ENCODE measurements at places on chromosomes 5 and 9. TPM values are rescaled to one million over a fixed set of nuclear protein-coding genes. Genes with fewer than 3 reads are reported as not detected.
A peak's percentile ranks its signal among the peaks of the same experiment; 100 is the strongest.

Gene PCDHB4
- 3.9 TPM for total RNA-seq

- no peaks in the 10 kb centered on the region for H3K27me3 ChIP-seq
- no peak overlapping the region for H3K4me3 ChIP-seq
- H3K4me1 ChIP-seq: no peaks in the 10 kb centered on the region
- no peak for DNase-seq
- no peak overlapping the region for H3K27ac ChIP-seq
Observed at GRCh38 chr5:126373375-126374108, 49.7 kb upstream of the GRAMD2B start.

DNA sequence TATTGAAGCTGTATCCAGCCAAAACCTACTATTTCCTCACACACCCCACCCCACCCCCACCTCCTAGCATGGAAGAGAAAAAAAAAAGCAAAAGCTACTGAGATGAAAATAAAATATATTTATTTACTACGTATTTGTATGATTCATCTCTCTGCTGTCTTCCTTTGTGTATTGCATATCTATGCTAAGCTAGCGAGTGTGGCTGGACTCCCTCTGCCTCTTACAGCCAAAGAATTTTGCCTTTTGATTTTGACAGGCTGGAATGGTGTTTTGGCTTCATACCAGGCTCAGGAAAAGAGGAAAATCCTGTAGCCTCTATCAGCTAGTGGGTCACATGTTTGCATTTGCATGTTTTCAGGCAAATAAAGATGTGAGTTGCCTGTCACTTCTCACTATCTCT lies 2.2 kb downstream of the ABLIM3 start:
- no peak for DNase-seq
- H3K36me3 ChIP-seq: no peaks in the 10 kb centered on the region
- H3K4me3 ChIP-seq: no peak overlapping the region

DNA sequence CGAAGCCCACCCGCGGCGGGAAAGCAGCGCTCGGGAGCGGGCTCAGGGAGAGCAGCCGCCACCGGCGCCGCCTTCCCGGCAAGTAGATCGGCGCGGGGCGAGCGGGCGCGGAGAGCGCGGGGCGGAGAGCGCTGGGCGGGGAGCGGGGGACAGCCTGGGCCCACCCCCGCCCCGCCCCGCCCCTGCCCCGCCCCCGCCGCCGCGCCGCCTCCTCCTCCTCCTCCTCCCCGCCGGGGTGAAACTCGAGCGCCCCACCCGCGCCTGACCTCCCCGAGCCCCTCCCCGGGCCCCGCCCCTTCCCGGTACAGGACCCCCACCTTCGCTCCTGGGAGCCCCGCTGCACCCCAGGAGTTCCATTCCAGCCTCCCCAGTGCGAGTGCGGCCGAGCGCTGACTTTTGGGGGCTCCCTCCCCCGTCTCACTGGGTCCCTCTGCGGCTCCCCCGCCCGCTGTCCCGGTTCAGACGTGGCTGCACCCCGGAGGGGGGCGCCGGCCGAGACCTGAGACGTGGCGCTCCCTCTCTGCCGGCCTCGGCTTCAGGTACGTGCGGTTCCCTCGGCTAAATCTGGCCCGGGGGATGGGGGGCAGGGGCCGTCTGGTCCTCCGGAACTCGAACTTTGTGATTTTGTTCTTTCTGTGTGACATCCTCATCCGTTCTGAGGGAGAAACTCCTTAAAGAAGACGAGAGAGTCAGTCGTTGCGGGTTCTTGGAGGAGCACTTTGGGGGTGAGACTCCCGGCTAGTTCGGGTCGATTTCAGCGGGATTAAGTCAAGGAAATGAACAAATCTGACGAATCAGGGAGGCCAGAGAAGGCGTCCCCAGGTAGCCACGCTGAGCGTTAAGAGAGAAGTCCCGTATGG lies at the start of gene SEMA5A:
SEMA5A (minus strand) TSS at position 84 of the 860 bp plus-strand sequence. CDS start 166,129 bp downstream, outside the sequence.
- H3K4me1 ChIP-seq: peaks cover 23% of the 10 kb centered on the region
- peaks cover 4% of the 10 kb centered on the region for H3K36me3 ChIP-seq
- H3K27ac ChIP-seq: peak within 1 kb of the TSS; percentile 89
- H3K27me3 ChIP-seq: no peaks in the 10 kb centered on the region
- peak; percentile 87 for DNase-seq

Gene DROSHA
- total RNA-seq: 40.7 TPM

Gene CAVIN4
- total RNA-seq: 0.82 TPM

- no peaks in the 10 kb centered on the region for H3K36me3 ChIP-seq
- peak overlapping the region; percentile 59 for H3K27ac ChIP-seq
- no peaks in the 10 kb centered on the region for H3K27me3 ChIP-seq
- no peak overlapping the region for H3K4me3 ChIP-seq
- H3K4me1 ChIP-seq: peaks cover 18% of the 10 kb centered on the region
- DNase-seq: no peak
Observed at GRCh38 chr9:4137681-4138099, 162.2 kb downstream of the GLIS3 start.

GRCh38 chr9:90515510-90515909 lies 127.1 kb downstream of the DIRAS2 start:
- no peak overlapping the region for H3K27ac ChIP-seq
- H3K4me3 ChIP-seq: no peak overlapping the region
- H3K27me3 ChIP-seq: no peaks in the 10 kb centered on the region
- no peaks in the 10 kb centered on the region for H3K36me3 ChIP-seq
- no peaks in the 10 kb centered on the region for H3K4me1 ChIP-seq

DNA sequence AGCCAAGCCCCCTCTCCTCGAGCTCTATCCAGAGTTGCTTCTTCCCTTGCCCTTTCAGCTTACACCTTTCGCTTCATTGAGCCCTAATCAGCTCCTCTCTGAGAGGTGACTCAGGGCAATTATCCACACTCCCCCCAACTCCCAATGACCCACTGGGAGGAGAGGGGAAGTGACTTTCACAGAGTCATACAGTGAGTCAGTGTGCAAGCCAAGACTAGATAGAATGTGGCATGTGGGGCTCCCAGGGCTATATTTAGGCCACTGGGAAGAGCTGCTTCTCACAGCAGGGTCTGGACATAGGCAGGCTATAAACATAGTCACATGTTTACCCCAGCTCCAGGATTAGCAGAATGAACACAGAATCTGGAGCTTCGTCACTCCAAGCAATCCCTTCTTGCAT lies 57.4 kb downstream of the NRG2 start:
- no peaks in the 10 kb centered on the region for H3K4me1 ChIP-seq
- H3K27ac ChIP-seq: no peak overlapping the region
- no peak overlapping the region for H3K4me3 ChIP-seq
- DNase-seq: no peak
- no peaks in the 10 kb centered on the region for H3K27me3 ChIP-seq

Gene TLE4
- total RNA-seq: 29.1 TPM

DNA sequence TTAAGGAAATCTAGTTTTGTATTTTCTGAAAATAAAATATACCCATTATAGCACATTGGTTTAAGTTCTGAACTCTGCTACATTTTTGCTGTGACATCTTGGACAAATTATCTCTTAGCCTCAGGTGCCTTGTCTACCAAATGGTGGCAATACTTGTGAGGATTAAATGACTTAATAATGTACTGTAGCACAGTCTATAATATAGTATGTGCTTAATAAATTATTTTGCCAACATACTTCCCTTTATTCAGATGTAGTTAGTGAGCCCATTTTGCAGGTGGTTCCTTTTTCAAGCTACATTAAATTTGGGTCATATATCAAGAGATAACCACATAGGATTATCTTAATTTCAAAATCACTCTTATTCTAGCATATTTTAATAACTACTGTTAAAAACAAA lies 3.2 kb downstream of the ETF1 start:
- peaks cover 55% of the 10 kb centered on the region for H3K4me1 ChIP-seq
- no peaks in the 10 kb centered on the region for H3K36me3 ChIP-seq
- no peak for DNase-seq
- no peaks in the 10 kb centered on the region for H3K27me3 ChIP-seq
- H3K27ac ChIP-seq: no peak overlapping the region
- no peak overlapping the region for H3K4me3 ChIP-seq

GRCh38 chr5:33509036-33509435 lies 68.3 kb downstream of the TARS1 start:
- no peaks in the 10 kb centered on the region for H3K36me3 ChIP-seq
- H3K27me3 ChIP-seq: no peaks in the 10 kb centered on the region
- no peak overlapping the region for H3K4me3 ChIP-seq
- H3K27ac ChIP-seq: no peak overlapping the region
- no peaks in the 10 kb centered on the region for H3K4me1 ChIP-seq

GRCh38 chr5:99543841-99544240 lies 615.0 kb upstream of the CHD1 start:
- H3K36me3 ChIP-seq: no peaks in the 10 kb centered on the region
- H3K4me1 ChIP-seq: peaks cover 6% of the 10 kb centered on the region
- no peaks in the 10 kb centered on the region for H3K27me3 ChIP-seq
- no peak overlapping the region for H3K4me3 ChIP-seq
- no peak overlapping the region for H3K27ac ChIP-seq
- DNase-seq: no peak

GRCh38 chr9:76733096-76733495 lies 31.1 kb upstream of the PCA3 start:
- no peaks in the 10 kb centered on the region for H3K27me3 ChIP-seq
- H3K36me3 ChIP-seq: no peaks in the 10 kb centered on the region
- peaks cover 17% of the 10 kb centered on the region for H3K4me1 ChIP-seq
- DNase-seq: no peak

Gene GAS1
- total RNA-seq: 136 TPM

DNA sequence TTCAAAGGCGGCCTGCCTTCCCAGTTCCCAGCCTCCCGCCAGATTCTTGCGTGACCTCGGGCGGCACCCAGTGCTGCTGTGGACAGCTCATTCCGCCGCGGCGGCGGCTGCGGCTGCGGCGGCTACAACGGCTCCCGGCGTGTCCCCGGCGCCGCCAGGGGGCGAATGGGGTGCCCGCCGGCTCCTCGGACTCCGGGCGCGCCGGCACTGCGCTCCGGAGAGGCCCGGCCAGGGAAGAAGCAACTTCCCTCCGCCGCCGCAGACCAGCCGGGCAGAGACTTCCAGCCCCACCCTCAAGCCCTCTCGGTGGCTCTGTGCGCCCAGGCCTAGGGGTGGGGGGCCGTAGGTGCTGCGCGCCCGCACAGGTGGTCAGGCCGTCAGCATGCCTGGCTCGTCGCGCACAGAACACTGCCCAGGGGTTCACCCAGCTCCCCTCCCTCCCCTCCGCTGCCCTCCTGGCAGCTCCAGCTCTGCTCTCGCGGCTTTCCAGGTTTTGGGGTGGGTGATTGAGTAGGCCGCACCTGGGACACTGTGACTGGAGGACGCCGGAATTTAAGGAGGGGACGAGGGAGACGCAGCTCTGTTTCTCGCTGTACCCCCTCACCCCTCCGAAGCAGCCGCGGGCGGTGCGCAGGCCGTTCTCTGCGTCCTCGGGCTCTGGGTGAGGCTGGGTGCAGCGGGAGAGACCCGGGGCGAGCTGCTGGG lies 20.2 kb downstream of the IGIP start:
- DNase-seq: peak; percentile 85
- H3K4me3 ChIP-seq: peak overlapping the region; percentile 25
- H3K36me3 ChIP-seq: no peaks in the 10 kb centered on the region
- no peaks in the 10 kb centered on the region for H3K27me3 ChIP-seq
- H3K27ac ChIP-seq: no peak overlapping the region

Data from sigmoid colon (tissue), 7 donors.